CD4-positive, alpha-beta T cell treated with Interleukin-4 for 4 hours (primary cell): ENCODE measurements at places on chromosomes 6 and 20.

DNA sequence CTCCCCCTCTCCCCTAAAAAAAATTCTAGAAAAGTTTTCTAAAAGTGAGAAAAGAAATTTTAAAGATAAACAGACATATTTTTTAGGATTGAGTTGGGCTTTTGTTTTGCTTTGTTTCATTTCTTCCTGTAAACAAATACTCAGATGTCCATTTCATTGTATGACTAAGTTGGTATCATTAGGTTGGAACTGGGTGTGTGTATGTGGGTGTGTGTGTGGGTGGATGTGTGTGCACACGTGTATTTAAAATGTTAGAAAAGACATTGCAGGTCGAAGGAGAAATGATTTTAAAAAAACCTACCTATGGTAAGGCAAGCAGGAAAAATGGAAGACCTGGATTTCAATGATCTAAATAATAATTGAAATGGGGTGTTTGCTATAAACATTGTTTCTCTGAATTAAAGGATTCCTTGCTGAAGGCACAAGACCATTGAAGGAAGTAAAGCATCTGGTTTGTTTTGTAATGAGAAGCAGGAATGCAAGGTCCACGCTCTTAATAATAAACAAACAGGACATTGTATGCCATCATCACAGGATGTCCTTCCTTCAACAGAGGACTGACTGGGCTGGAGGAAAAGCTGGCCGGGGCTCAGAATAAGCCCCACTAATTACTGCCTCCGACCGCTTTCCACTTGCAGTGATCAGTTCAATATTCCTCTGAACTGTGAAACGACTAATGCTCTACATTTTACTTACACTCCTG, 996 bp upstream of the PRDM1 start:
- no peak for DNase-seq

- DNase-seq: no peak
These were observed 14.9 kb upstream of the ZNF451 start for GRCh38 chr6:57075092-57075491.

- DNase-seq: no peak
These were observed 131.9 kb downstream of the UST start for GRCh38 chr6:148878683-148879082.

GRCh38 chr6:144482142-144482541, 197.0 kb downstream of the UTRN start:
- peak; percentile 68 for DNase-seq
